ENCODE measurements at places on chromosomes 5 and 9. TPM values are rescaled to one million over a fixed set of nuclear protein-coding genes. Genes with fewer than 3 reads are reported as not detected.

DNA sequence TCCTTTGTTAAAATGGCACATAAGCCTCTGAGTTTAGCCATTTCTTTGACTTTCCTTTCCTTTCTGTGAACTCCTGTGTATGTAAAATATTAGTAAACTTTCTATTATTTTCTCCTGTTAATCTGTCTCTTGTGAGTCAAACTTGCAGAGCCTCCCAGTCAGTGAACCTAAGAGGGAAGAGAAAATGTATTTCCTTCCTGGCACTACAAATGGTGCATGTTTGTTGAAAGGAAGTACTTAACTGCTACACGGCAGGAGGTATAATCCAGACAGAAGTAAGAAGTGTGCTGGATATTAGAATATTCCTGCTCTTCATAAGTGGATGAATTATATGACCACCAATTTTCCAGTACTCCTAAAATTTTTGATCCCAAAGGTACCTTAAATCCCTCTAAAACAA lies 23.0 kb downstream of the CTSL start:
- no peak for DNase-seq

GFI1B gene
- not detected for total RNA-seq

- no peak for DNase-seq
These were observed 107.9 kb downstream of the RXRA start for GRCh38 chr9:134433909-134434882.

PCDHB12 gene
- 2.4 TPM for total RNA-seq

PCDHA1 gene
- total RNA-seq, result not detected

Measured in chondrocyte (in vitro differentiated cells).